ENCODE measurements at places on chromosomes 7 and 10.

- no peak for DNase-seq
Measured at GRCh38 chr10:73907841-73908517, 3.0 kb upstream of the PLAU start.

- DNase-seq: no peak
Measured at GRCh38 chr10:78617631-78618030, 451.1 kb upstream of the ZMIZ1 start.

DNA sequence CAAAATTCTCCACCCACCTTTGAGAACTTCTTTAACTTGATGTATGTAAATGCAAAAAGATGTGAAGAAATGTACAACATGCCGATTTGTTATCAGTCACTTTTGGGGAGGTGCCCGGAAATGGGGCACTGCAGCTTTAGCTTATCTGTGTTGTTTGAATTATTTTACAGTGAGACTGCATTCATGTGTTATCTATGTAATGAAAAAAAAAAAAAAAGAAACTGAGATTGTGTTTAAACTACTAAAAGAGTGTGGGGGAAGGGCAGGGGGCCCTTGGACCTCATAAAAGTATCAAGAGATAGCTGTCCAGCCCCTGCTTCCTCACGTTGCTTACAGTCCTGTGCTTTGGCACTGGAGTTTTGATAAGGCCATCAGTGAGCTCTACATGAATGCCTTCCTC is 259.4 kb downstream of the STK31 start:
- DNase-seq: no peak

DNA sequence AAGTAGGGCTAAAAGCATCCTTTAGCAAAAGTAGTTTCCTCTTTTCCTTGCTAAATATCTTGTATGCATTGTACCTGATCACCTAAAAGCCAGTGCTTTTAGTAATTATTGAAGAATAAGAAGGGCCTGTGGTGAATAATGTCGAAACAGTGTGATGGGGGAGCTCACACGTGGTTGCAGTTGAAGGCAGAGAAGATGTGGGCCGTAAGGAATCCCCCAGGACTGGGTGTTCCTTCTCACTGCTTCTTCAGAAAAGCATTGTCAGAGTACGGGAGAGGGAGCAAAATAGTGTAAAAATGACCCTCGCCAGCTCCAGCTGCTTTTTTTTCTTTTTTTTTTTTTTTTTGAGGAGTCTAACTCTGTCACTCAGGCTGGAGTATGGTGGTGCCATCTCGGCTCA is 201.1 kb downstream of the NSUN6 start:
- no peak for DNase-seq

DNA sequence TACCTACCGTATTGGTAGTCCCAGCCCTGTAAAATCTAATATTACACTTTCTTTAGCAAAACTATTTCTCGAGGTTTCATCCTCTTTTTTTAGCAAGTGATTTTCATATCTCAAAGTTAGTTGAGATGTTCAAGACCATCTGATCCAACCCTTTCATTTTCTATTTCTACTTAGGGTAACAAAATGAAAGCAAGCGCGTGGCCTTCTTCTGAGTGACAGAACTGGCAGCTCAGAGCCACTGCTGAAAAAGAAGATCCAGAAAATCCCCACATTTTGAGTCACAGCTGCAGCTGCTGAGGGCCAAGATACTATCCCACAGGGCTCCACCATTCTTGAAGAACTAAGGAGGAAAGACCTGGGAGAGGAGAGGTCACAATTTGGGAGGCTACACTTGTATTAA is 24.8 kb upstream of the ZNF800 start:
- no peak for DNase-seq

DNA sequence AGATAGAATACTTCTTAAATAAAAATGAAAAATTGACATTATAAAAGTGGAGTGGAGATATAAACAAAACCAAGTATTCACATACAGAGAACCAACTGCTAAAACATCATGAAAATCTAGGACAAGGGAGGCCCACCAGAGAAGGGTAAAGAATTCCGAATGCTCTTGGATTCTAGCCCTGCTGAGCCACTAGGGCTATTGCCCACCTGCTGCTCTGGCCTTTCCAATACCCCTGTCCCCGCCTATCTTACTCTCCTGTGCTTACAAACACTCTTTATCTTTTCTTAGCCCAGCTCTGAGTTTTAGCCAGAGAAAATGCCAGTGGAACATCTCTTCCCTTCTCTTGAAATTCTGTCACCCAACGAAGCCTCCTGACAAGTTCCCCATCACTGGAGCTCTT is 100.3 kb downstream of the MACC1 start:
- no peak for DNase-seq

- DNase-seq: no peak
Measured at GRCh38 chr10:17147884-17148489, 18.4 kb upstream of the CUBN start.

DNA sequence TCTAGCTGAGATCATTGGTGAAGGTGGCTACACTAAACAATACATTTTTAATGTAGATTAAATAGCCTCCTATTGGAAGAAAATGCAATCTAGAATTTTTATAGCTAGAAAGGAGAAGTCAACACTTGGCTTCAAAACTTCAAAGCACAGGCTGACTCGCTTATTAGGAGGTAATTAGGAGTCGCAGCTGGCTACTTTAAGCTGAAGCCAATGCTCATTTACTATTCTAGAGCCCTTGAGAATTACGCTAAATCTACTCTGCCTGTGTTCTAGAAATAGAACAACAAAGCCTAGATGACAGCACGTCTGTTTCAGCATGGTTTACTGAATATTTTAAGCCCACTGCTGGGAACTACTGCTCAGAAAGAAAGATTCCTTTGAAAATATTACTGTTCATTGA is 101.6 kb upstream of the EEPD1 start:
- peak; percentile 6 for DNase-seq

DNA sequence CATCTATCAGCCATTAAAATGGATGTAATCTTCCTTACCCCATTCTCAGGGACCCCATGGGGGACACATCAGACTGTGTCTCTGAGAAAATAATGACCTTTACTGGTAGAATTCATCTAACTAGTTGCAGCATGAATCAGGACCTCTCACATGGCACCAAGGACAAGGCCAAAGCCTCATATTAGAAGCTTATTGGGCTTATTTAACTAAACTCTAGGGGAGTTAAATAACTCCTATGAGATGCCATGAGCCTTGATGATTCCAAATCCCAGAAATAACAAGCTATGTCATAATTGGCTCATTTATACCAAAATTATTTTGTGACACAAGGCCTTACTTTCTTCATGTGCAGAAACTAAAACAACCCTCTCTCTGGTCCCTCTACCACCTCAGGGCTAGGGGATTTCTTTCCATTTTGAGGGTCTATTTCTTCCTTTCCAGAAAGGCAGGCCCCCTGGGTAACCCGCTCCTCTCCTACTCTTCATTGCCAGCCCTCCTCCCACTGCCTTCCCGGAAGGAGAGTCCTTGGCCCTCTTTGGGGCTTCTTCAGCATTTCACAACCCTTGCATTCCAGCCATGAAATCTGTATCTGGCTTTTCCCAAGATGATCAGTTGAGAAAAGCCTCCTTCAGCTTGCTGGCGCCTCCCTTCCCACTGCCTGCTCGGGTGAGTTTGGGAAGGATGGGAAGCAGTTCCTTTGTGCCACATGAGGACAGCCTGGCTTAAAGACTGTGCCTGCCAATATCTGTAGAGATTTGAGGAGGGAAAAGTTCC is 41.8 kb upstream of the TRIM8 start:
- no peak for DNase-seq

DNA sequence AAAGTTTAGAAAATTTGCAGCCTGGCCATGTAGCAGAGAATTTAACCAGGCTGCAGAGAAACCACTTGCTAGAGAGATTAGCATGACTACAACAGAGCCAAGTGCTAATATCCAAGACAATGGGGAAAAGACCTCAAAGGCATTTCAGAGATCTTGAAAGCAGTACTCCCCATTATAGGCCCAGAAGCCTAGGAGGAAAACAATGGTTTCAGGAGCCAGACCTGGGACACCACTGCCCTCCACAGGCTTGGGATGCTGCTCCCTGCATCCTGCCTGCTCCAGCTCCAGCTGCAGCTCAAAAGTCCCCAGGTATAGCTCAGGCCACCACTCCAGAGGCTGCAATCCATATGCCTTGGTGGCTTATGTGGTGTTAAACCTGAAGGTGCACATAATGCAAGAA is 101.5 kb upstream of the TMEM72 start:
- DNase-seq: no peak

GRCh38 chr7:4700577-4701235 is 18.6 kb downstream of the FOXK1 start:
- no peak for DNase-seq

DNA sequence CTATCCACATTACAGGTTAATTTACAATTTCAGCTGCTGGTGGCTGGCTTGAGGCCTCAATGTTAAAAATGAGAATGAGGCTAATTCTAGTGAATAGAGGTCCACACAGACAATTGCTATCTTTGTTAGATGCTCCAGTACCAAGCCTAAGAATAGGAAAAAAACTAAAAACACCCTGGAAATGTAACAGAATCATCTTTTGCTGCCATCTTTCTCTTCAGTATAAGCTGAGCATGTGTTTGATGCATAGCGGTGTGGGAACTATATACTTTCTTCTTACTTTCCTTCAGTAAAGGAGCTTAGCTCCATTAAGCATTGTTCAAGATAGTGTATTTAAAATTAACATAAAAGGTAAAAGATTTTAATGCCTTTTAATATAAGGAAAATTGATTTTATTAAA is 5.6 kb downstream of the TMEM229A start:
- no peak for DNase-seq

DNA sequence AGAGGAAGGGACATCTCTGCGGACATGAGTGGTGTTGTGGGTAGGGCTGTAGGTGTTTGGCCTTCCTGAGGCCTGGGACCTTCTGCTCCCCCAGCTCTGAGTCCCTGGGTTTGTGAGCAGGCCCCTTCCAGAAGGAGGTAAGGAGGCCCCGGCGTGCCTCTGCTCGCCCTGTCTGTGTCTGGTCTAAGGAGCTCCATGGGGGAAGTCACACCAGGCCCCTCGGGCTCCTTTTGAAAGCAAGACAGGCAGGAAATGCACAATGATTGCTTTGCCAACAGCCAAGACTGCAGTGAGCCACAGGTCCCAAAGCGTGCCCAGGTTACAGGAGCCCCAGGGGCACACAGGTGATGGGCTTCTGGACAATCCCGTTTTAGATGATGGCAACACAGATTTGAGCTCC is 89.5 kb downstream of the FAM53B start:
- DNase-seq: no peak

- DNase-seq: no peak
Measured at GRCh38 chr10:30494558-30494957, 60.6 kb downstream of the MAP3K8 start.

DNA sequence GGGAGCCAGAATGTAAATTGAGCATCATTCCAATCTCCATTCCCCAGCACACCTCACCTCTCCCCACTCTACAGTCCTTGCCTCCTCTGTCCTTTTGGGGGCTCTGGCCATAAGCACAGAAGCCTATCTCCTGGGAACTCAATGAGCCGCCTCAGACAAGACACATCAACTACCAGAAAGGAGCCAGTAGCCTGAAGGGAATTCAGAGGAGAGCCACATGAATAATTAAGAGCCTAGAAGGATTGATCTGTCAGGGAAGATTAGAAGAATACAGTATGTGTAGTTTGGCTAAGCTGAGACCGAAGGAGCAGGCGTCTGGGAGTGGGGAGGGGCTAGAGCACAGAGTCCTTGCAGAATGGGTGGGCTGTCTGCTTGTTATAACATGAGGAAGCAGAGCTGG is 31.2 kb downstream of the FRMD4A start:
- no peak for DNase-seq

DNA sequence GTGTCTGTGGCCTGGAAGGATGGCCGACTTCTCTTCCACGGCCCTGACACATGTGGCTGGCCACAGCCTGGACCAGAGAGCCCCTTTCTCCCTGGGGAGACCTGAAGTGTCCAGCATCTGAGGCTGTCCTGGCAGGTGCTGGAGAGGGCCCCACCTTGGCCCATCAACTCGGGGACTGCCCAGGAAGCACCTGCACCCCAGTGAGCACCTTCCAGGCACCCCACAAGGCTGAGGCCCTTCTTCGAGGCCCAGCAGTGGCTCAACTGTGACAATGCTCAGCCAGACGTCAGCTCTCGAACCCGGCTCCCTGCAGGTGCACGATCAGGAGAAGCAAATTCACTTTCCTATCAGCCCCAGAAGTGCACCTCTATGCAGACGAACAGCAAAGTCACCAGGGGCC is 24.3 kb downstream of the RGS10 start:
- DNase-seq: no peak

- DNase-seq: no peak
Measured at GRCh38 chr10:76282061-76283025, 850.9 kb downstream of the LRMDA start.
